ENCODE measurements at places on chromosomes 12 and 14.

GRCh38 chr14:54168489-54168888, 211.9 kb upstream of the BMP4 start:
- DNase-seq, result no peak

GRCh38 chr14:69845050-69845581, 34.1 kb upstream of the SMOC1 start:
- no peak for DNase-seq

DNA sequence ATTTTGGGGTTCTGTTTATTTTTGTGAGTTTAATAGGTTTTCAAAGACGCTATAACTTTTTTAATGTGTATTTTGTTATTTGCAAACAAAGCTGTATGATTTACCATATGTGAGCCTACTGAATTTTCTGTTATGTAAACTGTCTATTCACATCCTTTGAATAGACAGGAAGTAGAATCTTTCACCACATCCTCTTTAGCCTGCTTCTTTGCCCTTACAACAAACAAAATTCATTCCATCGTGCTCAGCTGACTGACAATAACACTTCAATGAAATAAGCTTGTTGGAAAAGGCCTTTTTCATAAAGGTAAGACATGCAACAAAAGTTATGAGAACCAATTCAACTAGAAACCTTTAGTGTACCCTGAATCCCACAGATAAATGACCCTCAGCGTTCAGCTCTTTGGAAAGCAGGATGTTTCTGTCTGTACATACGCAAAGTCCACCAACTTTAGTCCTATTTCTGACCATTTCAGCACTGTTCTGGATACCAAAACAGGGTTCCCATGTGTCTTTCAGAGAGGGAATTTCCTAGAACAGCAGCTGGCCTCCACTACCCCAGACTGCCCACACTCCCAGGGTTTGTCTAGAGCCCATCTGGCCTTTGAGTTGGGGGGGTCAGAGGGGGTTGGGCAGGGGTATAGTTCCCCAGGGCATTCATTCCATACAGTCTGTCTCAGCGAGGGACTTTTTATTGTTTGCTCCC, 71.3 kb downstream of the DUSP6 start:
- no peak for DNase-seq

DNA sequence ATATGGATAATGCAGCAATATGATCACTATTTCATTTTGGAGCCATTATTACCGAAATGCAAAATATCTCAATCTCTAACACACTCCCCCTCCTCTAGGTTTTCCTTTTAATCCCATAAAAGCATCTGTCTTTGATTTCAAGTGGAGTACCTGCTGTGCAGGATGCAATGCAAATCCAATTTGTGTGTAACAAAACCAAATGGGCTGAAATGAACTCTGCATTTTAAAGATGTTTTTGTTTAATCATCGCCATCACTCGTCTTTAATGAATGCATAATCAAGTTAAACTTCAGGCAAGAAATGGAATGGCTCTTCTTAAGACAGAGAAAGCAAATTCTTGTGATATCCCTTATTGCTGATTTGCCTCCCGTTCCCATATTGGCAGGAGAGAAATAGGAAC, 114.3 kb downstream of the SLC15A5 start:
- no peak for DNase-seq

DNA sequence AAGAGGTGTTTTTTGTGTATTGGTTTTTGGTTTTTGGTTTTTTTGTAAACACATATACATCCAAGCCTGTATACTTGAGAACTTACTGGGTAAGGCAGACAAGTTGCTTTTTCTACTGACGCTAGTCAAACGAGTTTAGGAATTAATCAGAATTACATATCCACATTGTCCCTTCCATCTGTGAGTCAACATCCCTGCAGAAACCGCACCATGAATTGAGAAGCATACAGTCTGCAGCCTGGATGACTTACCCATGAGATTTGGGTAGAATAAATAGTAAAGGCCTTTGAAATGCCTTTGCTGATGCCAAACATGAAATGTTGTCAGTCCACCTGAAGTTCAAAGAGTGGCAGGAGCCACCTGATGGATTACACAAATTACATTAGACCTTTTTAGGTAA, 21.4 kb upstream of the C12orf42 start:
- DNase-seq, result no peak

DNA sequence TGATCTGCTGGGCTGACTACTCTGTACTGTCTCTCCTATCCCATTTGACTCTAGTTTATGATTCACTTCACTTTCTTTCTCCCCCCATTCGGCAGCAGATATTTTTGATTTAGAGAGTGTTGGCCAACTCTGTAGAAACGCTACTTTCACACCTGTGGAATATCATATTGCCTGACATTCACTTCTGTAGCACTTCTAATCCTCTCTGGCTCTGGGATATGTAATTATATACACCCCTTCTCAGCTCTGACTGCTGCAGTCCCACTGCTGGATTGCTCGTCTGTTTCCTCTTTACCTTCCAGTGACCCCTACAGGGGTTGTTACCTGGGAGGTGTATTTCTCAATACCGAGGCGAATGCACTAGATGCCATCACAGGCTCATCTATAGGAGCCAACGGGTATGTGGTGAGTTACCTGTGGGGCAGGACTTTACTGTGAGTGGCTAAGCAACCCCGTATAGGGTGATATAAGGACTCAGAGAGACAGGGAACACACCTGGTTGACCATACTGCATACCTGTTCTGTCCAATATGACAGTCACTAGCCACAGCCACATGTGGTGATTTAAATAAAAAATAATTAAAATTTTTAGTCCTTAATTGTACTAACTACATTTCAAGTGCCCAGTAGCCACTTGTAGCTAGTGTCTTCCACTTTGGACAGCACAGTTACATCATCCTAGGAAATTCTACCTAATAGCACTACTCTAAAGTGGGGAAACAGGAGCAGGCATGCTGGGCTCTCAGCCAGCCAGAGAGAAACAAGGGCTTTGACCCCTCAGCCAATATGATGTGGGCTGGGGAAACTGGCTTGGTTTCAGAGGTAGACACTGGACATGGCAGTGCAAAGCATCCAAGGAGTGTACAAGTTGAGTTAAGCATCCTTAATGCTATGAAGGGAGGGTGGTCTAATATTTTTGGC, 95.0 kb downstream of the C12orf75 start:
- no peak for DNase-seq

GRCh38 chr14:75418850-75419768, 8.7 kb upstream of the JDP2 start:
- no peak for DNase-seq

GRCh38 chr14:95038521-95039250, 118.6 kb downstream of the DICER1 start:
- DNase-seq, result no peak

DNA sequence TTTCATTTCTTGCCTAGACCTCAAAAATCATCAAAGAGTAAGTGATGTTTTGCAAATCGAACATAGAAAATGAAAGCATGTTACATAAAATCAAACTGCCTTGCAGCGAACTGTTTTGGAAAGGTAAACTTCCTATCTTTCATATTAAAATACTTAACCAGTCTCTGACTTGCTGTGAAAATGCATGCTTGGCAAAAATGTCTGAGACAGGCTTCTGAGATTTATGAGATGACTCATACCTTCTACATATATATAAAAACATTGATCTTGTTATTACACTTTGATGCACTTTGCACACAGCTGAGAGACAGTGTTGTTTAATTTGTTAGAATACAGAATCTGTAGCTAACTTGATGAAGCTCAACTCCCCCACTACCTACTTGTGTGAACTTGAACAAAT, 179.1 kb downstream of the KITLG start:
- DNase-seq, result no peak

DNA sequence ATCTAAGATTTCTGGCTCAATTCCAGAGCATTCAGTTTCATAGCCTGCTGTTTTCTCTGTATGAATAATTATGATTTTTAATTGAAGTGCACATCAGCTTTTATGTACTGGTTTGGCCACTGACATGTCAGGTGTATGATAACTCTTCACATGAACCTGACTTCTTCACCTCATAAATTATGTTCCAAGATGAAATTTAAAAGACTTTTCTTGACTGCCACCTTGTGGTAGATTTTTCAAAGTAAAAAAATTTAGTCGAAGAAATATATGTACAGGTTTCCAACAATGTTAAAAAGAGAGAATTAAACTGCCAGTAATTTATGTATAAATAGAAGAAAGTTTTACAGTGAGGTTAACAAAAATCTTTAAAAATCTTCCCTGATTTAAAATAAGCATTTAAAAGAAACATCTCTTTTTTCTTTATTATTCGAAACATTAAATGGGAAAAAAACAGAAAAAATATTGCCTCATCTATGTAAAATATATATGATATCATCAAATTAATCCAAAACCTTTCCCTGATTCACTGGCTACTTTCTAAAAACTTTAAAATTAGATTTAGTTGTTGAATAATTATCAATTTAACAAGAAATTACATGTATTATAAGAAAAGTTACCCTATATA, 124.9 kb upstream of the ATXN7L3B start:
- no peak for DNase-seq

DNA sequence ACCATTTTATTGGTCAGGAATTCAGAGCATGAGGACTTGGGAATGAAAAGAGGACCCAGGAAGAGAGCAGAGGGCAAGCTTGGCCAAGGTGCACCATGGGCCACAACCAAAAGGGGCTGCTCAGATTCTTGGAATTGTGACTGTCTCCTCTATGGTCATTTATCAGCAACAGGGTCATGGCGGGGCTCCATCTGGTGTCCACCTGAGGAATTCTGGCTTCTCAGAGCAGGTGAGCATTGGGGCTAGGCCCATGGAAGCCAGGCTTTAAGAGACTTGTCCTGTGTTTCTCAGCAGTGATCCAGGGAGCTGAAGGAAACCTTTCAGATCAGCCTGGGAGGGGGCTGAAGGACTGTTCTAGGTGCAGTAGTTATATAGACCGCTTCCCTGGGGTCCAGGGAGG, 2.6 kb upstream of the RIN3 start:
- DNase-seq, result no peak
